Frontal cortex (tissue), 4 donors: ENCODE measurements at places on chromosomes 3 and 15. TPM values are rescaled to one million over a fixed set of nuclear protein-coding genes. Genes with fewer than 3 reads are reported as not detected.

DNA sequence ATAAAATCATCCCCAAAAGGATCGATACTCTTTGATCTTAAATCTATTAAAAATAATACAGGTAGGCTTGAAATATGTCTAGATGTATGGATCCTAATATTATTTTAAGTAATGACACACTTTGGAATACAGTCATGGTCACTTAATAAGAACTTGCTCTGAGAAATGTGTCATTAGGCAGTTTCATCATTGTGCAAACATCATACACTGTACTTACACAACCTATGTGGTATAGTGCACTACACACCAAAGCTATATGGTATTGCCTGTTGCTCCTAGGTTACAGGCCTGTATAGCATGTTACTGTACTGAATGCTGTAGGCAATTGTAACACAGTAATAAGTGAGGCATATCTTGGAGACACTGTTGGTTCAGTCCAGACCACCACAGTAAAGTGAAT lies 307.1 kb downstream of the RAP2B start:
- no peak for DNase-seq

DNA sequence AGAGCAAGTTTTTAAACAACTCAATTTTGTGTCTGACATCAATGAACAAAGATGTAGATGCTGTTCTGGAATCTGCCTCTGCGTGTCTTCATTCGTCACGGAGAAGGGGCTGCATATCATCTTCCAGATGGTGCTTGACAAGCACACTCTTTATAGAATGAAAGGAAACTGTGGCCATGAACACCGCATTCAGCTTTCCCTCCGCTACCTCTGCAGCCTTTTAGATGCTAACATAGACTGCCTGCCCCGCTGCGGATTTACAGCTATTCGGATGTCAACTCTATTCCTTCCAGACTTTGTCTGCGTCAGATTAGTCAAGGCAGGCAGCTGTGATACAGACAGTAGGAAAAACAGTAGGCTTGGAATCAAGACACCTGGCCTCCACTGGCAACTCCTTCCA lies 232.9 kb downstream of the TJP1 start:
- no peak for DNase-seq

DNA sequence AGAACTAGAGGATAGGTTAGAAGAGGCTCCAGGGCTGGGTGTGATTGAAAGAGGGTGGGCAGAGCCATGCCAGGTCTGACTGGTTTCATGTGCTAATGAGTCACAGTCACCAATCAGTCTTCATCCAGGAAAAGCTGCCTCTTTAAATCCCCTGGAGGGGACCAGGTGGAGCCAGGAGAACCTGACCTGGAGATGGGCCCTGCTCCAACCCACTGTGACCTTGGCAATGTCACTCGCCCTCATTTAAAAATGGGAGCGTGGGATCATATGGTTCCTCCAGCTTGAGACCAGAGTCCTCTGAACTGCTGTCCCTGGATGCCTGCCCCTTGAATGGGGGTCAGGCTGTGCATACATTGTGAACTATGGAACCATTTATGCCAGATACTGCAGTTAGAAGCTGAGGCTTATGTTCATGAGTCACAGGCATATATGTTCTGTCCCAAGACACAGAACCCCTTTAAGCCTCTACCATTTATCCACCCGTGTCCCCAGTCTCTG lies 23.0 kb downstream of the HES1 start:
- no peak for DNase-seq

DNA sequence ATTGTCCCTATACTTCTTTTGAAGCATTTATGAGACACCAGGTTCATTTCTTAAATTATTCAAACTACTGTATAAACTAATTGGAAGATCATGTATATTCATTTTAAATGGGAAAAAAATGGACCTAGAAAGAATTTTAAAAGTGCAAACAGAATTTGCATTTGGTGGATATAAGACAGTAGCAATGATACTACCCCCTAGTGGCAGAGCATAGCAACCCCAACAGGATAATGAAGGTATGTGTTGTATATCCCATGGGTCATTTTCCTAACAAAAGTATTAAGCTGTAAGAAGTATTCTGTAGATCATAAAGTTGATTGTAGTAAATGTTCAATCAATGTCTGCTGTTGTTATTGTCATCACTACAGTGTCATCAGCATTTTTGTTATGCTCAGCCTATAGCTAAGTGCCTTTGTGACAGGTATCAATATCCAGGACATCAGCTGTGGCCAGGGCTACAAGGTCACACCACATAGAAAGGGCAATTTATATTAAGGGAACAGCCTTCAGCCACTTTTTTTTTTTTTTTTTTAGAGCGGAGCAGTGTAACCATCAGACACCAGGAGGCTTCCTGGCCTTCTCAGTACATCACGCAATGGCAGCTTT lies 175.8 kb downstream of the FOXB1 start:
- DNase-seq = no peak

DNA sequence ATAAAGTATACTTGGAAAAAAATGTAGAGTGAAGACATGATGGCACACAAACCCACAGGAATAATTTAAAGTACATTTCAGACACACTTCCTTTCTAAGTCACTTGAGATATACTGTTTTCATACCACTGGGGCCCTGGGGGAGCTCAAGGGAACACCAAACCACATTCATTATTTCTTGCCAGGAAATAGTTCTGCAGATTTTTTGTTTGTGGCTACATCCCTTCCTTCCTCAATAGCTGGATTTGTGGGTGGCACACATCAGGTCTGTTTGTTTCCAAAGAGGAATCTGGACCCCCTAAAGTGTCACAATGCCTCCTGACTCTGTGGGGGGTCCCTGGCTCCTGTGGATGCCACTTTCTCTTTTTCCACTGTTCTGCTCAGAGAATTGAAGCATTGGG lies 153.5 kb upstream of the COL8A1 start:
- no peak for DNase-seq

DNA sequence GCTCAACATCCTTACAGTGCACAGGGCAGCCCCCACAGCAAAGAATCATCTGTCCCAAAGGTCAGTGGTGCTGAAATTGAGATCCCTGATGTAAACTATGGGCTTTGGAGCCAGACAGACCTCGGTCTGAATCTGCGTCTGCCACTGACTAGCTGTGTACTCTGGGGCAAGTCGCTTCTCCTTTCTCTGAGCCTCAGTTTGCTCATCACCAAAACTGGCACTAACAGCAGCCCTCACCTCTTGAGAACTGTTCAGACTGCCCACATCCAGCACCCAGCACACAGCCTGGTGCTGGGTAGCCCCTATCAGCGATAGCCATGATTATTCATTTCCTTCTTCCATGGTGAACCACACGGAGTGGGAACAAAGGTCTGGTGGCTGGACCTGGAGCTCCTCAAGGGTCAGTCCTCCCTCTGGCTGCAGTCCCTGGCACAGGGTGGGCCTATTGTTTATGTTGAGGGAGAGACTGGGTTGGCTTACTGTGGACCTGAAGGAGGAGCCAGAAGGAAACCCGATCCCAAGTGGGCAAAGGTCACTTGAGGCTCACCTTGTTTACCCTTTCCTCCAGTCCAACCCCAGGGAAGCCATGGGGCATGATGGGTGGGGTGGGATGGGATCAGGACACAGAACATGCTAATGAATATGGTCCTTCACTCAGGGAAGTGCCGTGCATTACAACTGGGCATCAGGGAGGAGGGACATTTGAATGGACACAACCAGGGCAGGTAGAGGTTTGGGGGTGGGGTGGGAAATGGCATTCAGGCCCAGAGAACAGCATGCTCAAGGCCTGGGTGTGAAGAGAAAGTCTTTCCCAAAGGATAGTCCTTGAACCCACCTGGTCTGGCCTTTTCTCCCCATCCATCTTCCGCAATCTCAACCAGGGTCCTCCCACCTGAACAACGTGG lies 1.6 kb upstream of the PRKCD start:
- no peak for DNase-seq

DNA sequence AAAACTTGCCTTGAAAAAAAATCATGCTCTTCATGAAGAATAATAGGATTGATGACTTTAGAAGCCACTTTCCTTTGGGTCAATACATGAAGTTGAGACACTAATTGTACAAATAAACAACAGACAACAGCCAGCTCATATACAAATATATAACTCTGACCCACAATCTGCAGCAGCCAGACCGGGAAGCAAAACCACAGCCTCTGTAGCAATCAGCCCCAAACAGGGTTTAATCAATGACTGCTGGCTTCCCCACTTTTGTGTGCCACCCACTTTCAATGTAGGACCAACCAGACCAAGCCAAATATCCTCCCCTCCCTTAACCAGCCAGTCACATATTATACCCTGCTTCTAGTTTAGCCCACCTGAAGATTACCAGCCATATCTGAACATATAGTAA lies 39.0 kb downstream of the IFT57 start:
- no peak for DNase-seq

DNA sequence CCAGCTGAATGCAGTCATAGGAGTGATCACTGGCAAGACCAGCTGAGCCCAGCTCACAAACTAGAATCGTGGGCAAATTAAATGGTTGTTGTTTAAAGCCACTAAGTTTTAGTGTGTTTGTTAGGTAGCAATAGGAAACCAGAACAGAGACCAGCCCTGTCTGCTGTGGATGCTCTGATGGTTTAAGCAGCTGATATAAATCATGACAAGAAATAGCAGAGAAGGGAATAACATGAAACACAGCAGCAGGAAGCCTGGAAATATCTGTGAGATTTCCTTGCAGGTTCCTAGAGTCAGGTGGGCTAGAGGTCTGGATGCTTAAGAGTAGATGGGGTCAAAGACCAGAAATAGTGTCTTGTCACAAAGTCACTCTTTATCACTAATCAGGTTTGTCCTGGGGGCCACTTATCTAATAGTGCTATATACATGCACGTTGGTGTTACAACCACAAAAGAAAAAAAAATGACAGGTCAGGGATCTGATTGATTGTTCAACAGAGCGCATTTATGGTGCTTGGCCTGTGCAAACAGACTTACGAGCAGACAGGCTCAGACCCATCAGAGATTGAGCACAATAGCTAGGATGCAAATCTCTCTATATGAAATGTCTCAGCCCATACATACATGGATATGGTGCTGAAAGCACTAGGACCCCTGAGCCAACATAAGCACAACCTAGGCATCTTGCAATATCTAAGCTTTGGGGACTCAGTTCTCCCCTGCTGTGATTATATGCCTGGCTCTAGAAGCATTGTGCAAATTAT lies 967.7 kb downstream of the AGBL1 start:
- no peak for DNase-seq

The LARP6 gene
- total RNA-seq = 16.3 TPM

The KNL1 gene
- total RNA-seq = 6.5 TPM

The POTEB gene
- under 0.01 TPM for total RNA-seq

The PYDC2 gene
- total RNA-seq = not detected

The CCDC54 gene
- not detected for total RNA-seq
